MCF 10A (cell line): ENCODE measurements at places on chromosomes 1 and 21. TPM values are rescaled to one million over a fixed set of nuclear protein-coding genes. Genes with fewer than 3 reads are reported as not detected.

TRIM46 gene
- 0.21 and 0.32 TPM in 2 replicates for total RNA-seq

C1orf116 gene
- total RNA-seq, result 35.4 and 35.5 TPM in 2 replicates

DNA sequence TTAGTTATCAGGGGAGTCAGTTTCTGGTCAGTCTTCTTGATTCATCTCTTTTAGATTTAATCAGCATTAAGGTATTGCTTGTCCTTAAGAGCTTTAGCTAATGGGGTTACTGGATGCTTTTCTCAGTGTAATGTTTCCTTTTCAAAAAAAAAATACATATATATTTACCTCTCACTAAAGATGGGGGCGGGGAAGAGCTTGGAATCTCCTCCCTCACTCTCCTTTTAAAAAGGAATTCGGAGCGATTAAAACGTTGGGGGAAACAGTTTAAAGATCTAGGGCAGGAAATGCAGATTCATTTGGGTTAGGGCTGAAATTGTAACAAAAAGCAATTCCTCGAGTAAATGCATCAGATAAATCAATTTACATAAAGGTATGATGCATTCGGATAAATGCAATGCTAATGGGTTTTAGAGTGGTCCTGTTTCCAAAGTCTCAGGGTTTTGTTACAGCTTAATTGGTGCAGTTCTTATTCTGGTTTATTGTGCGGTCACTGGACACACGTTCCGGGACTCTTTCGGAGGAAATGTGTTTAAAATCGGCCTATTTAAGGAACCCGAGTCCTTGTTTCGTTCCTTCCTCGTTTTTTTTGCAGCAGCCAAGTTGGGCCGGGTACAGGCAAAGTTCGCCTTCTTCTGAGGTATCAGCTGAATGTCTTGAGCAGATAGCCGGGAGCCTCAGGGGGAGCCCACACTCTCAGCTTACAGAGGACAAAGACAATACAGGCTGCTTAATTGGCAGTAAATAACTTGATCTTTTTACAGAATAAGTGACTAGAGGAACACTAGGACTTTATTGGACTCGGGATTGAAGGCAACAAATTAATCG lies 1.6 kb downstream of the LMO4 start:
- peak; percentile 43 for DNase-seq

DNA sequence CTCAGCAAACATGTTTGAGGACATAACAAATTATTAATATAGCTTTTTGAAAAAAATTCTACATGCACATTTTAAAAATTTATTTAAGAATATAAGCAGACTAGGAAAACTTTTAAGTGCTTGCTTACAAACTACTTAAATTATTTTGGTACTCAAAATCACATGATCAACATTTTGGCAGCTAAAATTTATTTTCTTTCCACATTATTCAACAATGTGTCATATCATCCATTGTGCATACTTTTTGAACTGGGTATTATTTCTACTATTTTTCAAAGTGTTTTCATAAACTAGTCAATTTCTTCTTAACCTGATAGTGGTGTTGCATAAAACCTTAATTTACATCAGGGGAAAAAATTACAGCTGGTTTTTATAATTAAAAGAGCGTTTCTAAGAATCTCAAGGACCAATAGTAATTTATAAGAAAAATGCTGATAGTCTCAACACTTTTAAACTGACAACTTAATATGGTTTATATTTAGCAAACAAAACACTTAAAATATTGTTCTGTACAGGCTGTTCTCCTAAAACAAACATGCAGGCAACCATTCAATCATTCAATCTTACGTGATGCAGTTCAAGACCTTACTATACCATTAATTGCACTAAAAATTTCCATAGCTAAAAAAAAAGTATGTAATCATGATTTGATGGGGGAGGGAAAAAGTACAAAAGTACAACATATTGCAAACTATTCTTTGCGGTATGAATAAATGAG lies 105.0 kb downstream of the GPATCH2 start:
- DNase-seq, result peak; percentile 16

GRCh38 chr1:112905395-112906149 lies 50.4 kb downstream of the SLC16A1 start:
- DNase-seq, result peak; percentile 41

- DNase-seq, result peak; percentile 80
Measured at GRCh38 chr1:33086384-33086850, 5.5 kb downstream of the AZIN2 start.

DNA sequence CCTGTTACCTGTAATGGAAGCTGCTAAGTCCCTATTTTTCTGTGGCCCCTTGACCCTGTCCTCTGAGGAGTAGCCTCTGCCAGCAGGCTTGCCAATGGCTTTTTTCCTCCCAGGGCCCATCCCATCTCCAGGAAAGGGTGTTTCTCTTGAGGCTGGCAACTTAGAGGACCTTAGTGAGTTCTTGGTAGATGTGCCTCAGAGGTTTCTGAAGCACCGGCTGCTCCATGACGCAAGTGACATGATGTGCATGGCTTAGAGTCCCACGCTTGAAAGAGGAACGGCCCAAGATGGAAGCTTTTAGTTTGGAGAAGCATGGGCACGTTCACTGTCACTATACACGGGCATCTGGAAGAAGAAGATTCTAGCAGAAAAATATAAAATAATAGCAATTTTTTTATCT lies 63.0 kb downstream of the TGFB2 start:
- no peak for DNase-seq

GJA4 gene
- not detected in 2 replicates for total RNA-seq

DNA sequence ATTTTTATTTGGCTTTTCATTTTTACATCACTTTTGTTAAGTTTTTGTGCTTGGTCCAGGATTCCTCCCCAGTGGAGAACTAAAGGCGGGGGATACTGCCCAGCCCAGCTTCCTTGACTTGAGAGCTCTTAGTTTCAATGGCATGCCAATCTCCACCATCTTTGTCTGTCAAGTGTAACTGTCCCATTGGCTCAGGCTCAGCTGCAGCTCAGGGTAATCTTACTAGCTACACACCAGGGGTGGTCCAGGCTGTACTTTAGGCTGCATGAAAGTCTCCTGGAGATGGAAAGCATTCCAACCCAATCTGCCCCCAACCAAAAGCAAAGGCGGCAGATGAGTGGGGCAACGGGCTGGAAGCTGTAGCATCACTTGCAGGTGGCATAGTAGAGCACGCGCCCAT lies 31.4 kb downstream of the CAMK1G start:
- no peak for DNase-seq

SEC22B gene
- total RNA-seq, result 38.0 and 46.4 TPM in 2 replicates

DNA sequence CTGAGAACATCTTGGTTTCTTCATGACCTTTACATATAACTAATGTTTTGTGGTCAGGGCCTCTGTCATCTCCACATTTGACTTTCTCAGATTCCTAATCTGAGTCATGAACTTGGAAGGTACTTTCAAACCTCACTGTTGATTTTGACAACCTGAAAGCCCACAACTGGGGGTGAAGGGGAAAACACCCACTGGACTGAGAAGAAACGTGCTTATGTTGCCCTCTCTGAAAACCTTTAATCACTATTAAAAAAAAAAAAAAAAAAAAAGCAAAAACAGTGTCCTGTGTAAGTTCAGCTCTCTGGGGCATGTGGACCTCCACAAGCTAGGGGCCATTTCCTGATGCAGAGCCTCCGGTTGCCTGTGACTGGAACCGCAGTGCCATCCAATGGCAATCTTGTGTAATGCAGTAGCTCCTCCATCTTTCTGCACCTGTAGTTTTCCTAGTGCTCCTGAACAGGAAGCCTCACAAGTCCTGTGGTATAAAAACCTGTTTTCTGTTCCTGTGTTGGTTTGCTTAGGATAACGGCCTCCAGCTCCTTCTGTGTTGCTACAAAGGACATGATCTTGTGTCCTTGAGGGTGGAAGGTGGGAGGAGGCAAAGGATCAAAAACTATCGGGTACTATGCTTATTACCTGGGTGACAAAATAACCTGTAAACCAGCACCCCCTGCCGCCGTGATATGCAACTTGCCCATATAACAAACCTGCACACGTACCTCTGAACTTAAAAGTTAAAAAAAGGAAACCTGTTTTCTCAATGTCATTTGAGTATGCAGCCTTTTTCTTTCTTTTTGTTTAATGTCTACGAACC lies 124.5 kb downstream of the ZNF648 start:
- DNase-seq, result peak; percentile 87

EPS8L3 gene
- total RNA-seq, result not detected in 2 replicates

ZNF697 gene
- 12.2 and 13.2 TPM in 2 replicates for total RNA-seq

- DNase-seq, result no peak
Measured at GRCh38 chr1:59265622-59266021, 31.3 kb upstream of the FGGY start.

DNA sequence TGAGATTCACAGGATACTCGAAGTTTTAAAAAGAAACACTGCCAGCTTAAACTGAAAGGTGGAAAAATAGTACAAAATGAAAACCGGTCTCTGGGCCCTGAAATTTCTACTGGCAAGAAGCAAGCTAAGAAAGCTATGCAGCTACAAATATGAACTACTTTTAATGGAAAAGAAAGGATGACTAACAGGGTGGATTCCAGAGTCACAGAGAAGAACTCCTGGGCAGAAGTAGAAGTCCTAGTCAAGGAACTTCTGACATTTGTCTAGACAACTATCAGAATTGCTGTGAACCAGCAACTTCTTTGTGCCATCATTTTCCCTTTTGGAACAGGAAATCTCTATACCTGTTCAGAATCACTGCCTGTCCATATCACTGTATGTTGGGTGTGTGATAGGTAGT lies 38.1 kb downstream of the CD160 start:
- no peak for DNase-seq

DENND2D gene
- total RNA-seq, result 3.9 and 6.0 TPM in 2 replicates

PCAT6 gene
- 3.2 and 5.4 TPM in 2 replicates for total RNA-seq

FBXO42 gene
- 21.9 and 24.9 TPM in 2 replicates for total RNA-seq

DDOST gene
- total RNA-seq, result 292 and 397 TPM in 2 replicates

STUM gene
- 0.37 and 0.56 TPM in 2 replicates for total RNA-seq

DNA sequence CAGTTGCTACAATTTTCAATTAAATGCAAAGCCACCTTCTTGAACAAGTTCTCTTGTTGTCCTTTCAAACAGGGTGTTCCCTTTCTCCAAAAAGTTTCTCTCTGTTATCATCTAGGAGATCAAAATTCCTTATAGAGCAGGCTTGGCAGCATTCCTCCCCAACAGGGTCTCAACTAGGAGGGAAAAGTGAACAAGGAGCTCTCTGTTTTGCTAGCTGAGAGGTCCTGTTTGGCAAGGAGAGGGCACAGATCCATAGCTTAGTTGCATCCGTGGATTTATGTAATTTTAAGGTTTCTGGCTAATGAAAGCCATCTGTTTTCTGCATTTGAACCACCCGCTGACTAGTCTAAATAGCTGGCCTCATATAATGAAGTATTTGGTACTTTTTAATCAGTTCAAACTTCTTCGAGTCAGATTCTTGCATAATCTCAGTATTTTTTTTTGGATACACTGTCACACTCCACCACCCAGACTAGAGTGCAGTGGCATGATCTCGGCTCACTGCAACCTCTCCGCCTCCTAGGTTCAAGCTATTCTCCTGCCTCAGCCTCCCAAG lies 54.0 kb downstream of the APP start:
- no peak for DNase-seq

HCN3 gene
- 2.5 and 4.3 TPM in 2 replicates for total RNA-seq

CYP4Z1 gene
- total RNA-seq, result not detected in 2 replicates

DNA sequence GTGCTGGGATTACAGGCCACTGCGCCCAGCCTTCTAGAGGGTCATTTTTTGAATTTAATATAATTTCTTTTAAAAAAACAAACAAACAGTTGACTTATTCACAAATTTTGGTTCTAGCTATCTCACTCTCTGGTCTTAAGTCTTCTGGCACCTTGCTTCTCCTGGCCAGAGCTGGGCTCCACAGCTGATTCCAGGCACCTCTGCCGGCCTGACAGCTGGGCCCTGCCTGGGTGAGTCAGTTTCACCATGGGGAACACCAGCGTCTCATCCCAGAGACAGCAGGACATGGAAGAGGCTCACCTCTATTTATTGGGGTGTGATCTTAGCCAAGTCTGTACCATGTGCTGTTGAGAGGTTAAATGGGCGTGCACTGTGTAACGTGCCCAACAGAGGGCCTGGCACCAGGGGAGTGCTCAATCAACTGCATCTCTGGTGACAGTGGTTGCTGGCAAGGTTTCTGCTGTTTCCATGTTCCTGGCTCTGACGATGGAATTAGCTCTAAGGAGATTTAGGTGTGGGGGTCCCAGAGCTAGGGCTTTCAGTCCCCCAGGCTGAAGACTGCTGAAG lies 956 bp downstream of the CPLANE2 start:
- DNase-seq, result peak; percentile 66
